ENCODE measurements at places on chromosomes 5 and 9. TPM values are rescaled to one million over a fixed set of nuclear protein-coding genes. Genes with fewer than 3 reads are reported as not detected.
A peak's percentile ranks its signal among the peaks of the same experiment; 100 is the strongest.

DNA sequence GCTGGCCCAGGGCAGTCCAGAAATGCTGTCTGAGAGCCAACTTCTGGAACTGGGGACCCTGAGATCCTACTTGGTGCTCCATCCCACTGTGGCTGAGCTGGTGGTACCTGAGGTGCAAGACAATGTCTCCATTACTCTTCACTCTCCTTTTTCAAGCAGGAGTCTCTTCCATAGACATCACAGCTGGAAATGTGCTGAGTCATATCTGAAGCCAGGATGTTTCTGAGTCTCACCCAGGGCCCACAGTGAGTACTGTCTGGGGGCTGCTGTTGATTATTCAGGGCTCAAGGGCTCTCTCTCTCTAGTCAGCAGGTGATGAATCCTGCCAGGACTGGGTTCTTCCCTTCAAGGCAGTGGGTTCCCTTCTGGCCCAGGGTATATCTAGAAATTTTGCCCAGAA, 145.2 kb upstream of the TAS2R1 start:
- no peak overlapping the region for H3K4me3 ChIP-seq
- no peaks in the 10 kb centered on the region for H3K36me3 ChIP-seq
- no peak overlapping the region for H3K27ac ChIP-seq
- H3K27me3 ChIP-seq = no peaks in the 10 kb centered on the region

Gene IDNK
- total RNA-seq = not detected

Gene CATSPER3
- total RNA-seq = not detected

DNA sequence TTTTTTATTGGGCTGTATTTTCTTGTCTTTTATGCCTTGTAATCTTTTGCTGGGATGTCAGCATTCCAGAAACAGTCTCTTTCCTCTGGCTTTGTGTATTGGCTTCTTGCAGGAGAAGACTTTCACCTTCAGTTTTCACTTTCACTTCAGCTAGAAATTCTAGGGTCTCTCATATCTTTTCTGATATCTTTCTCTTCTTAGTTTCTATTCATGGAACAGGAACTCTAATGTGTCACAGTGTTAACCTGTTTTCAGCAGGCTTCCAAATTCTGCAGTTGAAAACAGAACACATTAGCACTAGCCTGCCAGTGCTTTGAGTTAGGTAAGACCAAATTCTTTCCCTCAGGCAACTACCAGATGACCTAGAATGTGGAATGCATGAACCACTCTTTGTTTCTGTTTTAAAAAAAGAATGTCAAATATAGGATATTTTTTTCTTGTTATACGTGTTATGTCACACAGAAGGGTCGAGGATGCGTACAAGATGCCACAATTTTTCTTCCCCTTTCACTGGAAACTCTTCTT, 164.7 kb downstream of the TUSC1 start:
- no peak overlapping the region for H3K27ac ChIP-seq
- H3K27me3 ChIP-seq = no peaks in the 10 kb centered on the region
- H3K4me1 ChIP-seq = no peaks in the 10 kb centered on the region
- DNase-seq = no peak

DNA sequence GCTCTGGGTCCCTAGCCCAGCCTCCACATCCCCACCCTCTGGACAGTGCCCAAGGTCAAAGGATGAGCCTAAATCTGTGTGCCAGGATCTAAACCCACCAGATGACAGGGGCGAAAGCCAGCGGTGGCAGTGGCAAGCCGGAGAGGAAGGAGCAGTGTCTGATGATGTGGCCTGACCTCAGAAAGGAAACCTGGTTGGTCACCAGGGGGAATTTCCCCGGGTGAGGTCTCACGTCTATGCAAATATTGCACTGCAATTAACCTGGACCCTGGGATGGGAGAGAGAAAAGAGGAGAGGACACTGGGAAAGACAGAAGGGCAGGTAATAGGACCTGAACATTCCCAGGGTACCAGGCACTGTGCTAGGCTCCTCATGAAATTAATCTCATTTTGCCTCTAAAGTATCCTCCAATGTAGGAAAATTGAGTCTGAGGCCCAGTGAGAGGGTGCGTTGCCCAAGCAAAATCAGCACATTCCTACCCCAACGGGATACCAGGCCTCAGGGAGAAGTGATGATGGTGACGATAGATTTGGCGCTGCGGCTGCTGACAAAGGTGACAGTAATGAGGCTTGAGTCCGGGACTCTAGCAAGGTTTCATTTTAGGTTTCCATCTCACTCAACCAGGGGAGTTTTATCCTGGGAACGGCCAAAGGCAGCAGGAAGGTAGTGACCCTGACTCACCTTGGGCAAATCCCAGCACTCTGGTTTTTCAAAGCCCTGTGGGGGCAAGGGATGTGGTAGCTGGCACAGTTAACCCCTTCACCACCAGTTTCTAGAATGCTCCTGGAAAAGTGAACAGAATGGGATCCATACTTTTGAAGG, 13.4 kb upstream of the TNIP1 start:
- H3K36me3 ChIP-seq = no peaks in the 10 kb centered on the region
- peak overlapping the region; percentile 59 for H3K27ac ChIP-seq
- H3K4me3 ChIP-seq = no peak overlapping the region
- no peak for DNase-seq
- peaks cover 45% of the 10 kb centered on the region for H3K4me1 ChIP-seq

DNA sequence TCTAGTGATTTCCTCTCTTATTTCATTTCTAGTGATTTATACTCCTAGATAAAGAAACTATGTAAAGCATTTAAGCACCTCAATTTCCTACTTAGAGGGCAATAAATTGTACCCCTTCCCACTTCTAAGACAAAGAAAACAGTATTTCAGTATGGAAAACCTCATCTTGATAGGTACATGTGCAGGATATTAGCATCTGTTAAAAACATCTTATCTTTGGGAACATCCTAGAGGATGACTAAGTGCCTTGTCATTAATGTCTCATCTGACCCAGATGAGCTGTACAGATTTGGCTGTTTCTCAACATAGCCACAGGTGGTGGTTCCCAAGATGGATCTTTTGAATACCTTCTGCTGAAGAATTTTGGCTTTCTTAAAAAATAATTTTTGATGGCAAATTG, 5.7 kb downstream of the MEGF10 start:
- no peak overlapping the region for H3K4me3 ChIP-seq
- H3K4me1 ChIP-seq = no peaks in the 10 kb centered on the region
- H3K27me3 ChIP-seq = no peaks in the 10 kb centered on the region
- DNase-seq = no peak

DNA sequence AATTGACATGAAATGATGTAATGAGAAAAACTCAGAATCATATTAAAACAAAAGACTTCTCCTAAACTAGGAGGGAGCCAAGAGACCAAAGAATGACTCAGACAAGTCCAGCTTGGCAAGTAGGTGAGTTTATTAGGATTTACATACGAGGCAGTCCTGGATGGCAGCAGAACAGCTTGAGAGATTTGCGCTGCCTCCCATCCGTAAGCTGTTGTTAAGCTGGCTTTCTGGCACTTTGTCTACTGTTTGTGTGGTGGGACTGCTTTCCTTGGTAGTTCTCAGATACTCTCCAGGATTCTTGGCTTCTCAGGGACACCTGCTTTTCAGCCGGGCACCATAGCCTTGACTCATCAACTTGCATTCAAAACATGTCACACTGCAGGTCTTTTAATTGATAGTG, 57.6 kb downstream of the COX7C start:
- DNase-seq = no peak
- no peaks in the 10 kb centered on the region for H3K27me3 ChIP-seq
- H3K36me3 ChIP-seq = no peaks in the 10 kb centered on the region
- no peaks in the 10 kb centered on the region for H3K4me1 ChIP-seq
- no peak overlapping the region for H3K4me3 ChIP-seq

Gene PCDHAC1
- total RNA-seq = 0.49 TPM

- H3K27me3 ChIP-seq = no peaks in the 10 kb centered on the region
- no peaks in the 10 kb centered on the region for H3K4me1 ChIP-seq
- H3K36me3 ChIP-seq = no peaks in the 10 kb centered on the region
- no peak overlapping the region for H3K27ac ChIP-seq
- no peak for DNase-seq
These were observed 14.2 kb upstream of the FRRS1L start for GRCh38 chr9:109181284-109181683.

DNA sequence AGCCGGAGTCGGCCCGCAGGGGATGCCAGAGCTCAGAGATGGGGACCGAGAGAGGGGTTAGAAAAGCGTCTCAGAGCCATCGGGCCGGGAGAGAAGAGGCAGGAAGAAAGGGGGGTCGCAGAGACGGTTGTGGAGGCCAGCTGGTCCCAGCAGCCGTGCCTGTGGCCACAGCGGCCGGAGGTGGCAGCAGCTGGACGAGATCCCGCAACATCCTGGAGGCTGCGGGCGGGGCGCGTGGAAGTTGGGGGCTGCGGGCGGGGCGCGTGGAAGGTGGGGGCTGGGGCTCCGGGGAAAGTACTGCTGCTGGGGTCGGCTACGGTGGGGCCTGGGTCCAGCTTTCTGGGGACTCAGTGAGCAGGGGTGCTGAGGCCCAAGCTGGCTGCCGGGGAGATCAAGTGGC, 34.4 kb upstream of the EGFL7 start:
- DNase-seq = no peak
- no peaks in the 10 kb centered on the region for H3K27me3 ChIP-seq
- H3K4me3 ChIP-seq = no peak overlapping the region
- H3K4me1 ChIP-seq = peaks cover 57% of the 10 kb centered on the region
- H3K36me3 ChIP-seq = no peaks in the 10 kb centered on the region
